ENCODE measurements at places on chromosomes 2 and 18.

GRCh38 chr2:9373047-9373446 lies 50.3 kb downstream of the ITGB1BP1 start:
- no peak for DNase-seq

- no peak for DNase-seq
Observed at GRCh38 chr2:10350761-10351160, 48.1 kb downstream of the HPCAL1 start.

DNA sequence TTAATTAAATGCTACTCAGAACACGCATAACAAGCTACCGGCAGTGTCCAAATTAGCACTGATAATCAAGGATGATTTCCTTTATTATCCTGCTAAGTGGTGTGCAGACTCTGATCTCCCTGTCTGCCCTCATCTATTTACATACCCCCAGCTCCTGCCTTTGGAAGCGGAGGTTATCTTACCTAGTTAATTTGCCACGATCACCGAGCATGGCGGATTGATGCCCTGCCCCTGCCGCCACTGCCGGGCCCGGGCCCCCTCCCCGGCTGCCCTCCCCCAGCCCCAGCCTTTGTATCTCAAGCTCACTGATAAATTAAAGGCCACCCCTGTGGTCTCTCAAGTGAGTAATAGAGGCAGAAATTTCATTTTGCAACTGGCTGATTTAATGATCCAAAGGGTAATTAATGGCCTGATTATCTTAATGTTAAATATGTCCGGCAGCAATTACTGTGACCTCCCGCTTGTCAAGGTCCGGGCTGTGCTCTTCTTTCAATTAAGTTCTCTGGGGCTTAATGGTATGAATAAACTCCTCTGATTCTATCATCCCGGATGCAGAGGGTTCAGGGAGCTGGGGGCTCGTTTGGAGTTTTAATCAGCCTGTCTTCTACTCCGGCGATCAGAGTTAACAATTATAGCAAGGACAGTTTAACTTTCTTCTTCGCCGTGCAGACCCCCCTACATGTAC lies 113.4 kb downstream of the GBX2 start:
- no peak for DNase-seq

GRCh38 chr2:203824057-203824456 lies 43.5 kb upstream of the CTLA4 start:
- no peak for DNase-seq

GRCh38 chr2:84844141-84844540 lies 36.7 kb downstream of the TRABD2A start:
- DNase-seq: no peak

GRCh38 chr2:120383631-120384340 lies 37.9 kb downstream of the INHBB start:
- no peak for DNase-seq

GRCh38 chr18:12593866-12594265 lies 64.0 kb downstream of the SPIRE1 start:
- DNase-seq: peak; percentile 64

- DNase-seq: no peak
Observed at GRCh38 chr2:153391131-153391530, 87.4 kb downstream of the RPRM start.

- DNase-seq: no peak
Observed at GRCh38 chr2:233131936-233132720, 72.0 kb downstream of the INPP5D start.

DNA sequence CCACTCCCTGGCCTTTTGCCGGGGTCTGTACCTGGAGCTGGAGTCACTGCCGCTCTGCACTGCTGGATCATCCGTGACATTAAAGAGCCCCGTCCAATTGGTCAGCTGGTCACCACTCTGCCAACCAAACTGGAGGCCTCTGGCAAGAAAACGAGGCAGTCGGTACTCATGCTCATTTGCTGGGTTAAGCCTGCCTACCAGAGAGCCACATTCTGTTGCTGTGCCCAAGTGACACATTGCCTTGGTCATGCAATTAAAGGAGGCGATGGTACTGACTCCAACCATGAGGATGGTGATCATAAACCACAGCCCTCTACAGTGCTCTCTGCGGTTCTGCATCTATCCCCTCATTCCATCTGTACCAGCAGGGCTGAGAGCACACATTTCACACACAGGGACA lies 35.5 kb downstream of the ST8SIA5 start:
- no peak for DNase-seq

DNA sequence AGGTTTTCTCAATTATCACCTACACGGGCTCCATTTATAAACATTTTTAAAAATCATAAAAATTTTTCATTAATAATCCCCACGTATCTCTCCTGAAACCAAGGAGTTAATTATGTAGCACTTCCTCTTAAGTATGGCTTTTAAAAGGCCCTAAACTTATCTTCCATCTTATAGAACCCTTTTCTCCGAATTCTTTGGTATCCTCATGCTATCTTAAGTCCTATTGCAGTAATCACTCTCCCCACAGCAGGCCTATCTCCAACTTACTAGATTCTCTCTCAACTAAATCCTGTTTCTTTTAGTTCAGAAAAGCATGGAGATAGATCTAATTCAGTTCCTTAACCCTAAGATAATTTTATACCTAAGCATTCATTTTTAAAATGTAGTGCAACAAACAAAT lies 26.2 kb downstream of the RPRD1A start:
- no peak for DNase-seq

DNA sequence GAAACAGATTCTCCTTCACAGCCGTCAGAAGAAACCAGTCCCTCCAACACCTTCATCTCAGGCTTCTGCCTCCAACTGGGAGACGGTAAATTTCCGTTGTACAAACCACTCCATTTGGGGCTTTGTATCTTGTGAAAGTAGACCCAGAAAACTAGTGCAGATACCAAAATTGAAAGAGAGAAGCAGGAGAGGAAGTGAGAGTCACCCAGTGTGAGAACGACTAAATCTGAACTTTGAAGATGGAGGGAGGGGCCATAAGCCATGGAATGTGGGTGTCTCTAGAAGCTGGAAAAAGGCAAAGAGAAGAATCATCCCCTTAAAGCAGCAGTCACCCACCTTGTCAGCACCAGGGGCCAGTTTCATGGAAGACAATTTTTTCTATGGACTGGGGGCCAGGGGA lies 88.3 kb upstream of the LRATD1 start:
- no peak for DNase-seq

Measured in fibroblast of mammary gland (primary cell).